Muscle of leg (tissue), 16 donors: ENCODE measurements at places on chromosomes 12 and 14. TPM values are rescaled to one million over a fixed set of nuclear protein-coding genes. Genes with fewer than 3 reads are reported as not detected.

Gene SSPN
- 111 TPM for polyA plus RNA-seq

Gene DTX3
- 32.4 TPM for polyA plus RNA-seq

Gene UNC79
- 0.32 TPM for polyA plus RNA-seq

Gene ANKRD9
- 9.1 TPM for polyA plus RNA-seq

Gene MMP14
- polyA plus RNA-seq, result 271 TPM

Gene FIGNL2
- polyA plus RNA-seq, result 1.2 TPM

Gene FAM234B
- 5.6 TPM for polyA plus RNA-seq

Gene SLC10A1
- polyA plus RNA-seq, result not detected

Gene LGR5
- polyA plus RNA-seq, result 0.99 TPM

Gene KRT78
- polyA plus RNA-seq, result 0.79 TPM

DNA sequence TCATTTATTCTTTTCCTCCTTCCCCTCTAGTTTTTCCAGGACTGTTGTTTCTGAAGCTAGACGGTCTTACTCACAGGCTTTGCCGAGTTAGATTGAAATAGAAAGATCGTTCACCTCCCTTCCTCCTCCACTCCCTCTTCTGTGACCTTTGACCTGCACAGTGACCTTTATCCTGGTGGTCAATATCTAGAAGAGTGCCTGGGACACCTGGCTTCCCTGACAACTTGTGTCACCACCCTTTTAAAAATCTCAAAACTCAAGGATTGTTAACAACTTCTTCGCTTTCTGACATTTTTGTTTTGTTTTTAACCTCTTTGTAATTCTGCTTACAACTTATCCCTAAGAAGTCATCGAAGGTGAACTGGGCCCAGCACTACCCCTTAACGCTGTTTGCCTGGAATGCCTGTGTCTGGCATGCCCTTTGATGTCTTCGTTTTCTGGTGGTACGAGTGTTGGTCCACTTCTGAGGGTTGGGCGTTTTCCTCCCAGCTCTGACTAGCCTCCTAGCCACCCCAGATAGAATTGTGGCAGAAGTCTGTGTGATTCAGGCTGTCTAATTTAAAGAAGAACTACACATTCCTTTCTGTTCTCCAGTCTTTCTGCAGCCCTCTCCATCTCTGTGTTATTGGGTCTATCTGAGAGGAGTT is 2.8 kb upstream of the KRT75 start:
- no peak for DNase-seq

DNA sequence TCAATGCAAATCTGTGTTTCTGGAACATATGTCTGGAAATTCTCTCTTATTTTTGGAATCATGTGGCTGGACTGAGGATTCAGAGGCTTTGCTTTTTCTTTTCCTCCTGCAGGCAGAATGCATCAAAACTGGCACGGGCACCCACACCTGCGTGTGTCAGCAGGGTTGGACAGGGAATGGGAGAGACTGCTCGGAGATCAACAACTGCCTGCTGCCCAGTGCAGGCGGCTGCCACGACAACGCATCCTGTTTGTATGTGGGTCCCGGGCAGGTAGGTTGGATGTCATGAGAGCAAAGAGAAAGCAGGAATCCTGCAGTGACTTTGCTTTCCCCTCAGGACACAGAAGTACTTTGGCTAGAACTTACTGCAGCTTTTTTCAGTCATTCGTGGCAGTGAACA is 90.3 kb downstream of the STAB2 start:
- no peak for DNase-seq

DNA sequence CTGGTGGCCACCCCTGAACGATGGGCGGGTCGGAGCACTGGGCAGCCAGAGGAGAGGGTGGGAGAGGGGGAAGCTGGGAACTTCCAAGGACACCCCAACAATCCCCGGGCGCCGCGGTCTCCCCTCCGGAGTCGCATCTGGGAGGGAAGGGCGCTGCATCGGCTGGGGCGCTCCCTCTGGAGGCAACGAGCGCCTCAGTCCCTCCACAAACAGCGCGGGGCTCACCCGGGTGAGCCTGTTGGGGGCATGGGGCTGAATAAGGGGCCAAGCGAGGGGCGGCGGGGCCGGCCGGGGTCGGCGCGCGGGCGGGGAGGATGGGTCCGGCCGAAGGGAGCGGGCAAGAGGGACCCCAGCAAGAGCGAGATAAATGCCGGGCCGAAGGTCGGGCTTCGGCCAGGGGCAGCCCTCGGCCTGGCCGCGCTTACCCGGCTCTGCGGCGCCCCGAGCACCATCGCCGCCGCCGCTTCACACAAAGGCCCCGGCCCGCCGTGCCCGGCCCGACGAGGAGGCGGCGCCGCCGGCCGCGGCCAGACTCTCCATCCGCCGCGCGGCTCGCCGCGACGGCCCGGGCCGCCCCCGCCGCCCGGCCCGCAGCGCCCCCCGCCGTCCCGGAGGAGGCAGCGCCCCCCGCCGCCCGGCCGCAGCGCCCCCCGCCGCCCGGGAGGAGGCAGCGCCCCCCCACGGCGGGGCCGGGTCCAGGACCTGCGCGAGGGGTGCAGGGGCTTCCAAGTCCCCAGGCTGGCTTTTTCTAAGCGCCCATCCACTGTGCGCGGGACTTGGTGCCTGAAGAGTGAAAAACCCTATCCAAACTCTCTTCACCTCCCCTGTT is at the start of gene ZBTB39:
Gene ZBTB39 (minus strand): TSS at position 567 of the 829 bp plus-strand sequence. CDS start 1,629 bp downstream, outside the sequence.
- DNase-seq, result peak; percentile 79

- DNase-seq, result peak; percentile 84
These were observed at the start of gene ACRBP for GRCh38 chr12:6647083-6647604. Gene ACRBP, minus strand, starts transcription at chr12:6647432. Its CDS starts 66 bp downstream, at chr12:6647366.

GRCh38 chr14:24178399-24179178 is 6.7 kb downstream of the REC8 start:
- no peak for DNase-seq

GRCh38 chr12:117148642-117149041 is 41.6 kb downstream of the FBXO21 start:
- no peak for DNase-seq

DNA sequence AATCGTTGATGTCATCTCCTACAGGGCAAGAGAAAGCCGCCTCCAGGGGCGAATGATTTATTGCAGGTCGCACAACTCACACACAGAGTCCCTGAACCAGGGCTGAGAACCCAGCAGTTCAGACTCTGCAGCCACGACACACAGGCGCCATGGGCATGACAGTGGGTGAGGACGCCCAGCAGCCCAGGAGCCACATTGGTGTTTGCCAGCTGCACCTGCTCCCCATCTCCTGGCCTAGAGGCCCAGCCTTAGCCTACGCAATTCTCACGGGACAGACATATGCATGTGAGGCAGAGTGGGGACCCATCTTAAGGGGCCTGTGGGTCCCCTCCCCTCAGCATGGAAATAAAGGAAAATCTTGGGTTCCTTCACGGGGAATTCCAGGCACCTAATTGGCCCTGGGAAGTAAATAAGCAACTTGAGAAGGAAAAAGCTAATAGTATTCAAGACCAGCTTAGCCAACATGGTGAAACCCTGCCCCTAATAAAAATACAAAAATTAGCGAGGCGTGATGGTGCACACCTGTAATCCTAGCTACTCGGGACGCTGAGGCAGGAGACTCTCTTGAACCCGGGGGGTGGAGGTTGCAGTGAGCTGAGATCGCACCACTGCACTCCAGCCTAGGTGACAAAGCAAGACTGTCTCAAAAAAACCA is 69.3 kb downstream of the RIMBP2 start:
- no peak for DNase-seq

DNA sequence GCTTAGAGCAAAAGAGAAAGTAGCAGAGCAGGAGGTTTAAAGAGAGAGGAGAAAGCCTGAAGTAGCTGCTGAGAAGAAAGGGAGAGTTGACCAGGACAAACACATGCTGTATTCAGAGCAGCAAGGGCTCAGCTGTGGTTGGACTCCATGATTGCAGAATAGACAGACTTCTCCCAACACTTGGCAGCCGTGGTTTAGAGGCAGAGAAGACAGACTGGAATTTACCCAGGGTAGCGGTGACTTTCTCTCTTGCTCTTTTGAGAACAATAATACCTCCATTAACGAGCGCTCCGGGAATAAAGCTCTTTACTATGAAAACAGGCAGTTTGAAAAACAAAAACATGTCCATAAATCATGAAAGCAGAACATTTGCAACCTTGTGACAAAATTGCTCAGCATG is 21.4 kb upstream of the IGF1 start:
- DNase-seq, result peak; percentile 37

- no peak for DNase-seq
These were observed 6.5 kb downstream of the RNASE7 start for GRCh38 chr14:21048638-21049037.

- DNase-seq, result no peak
These were observed 674.3 kb upstream of the MDGA2 start for GRCh38 chr14:48349689-48350088.

DNA sequence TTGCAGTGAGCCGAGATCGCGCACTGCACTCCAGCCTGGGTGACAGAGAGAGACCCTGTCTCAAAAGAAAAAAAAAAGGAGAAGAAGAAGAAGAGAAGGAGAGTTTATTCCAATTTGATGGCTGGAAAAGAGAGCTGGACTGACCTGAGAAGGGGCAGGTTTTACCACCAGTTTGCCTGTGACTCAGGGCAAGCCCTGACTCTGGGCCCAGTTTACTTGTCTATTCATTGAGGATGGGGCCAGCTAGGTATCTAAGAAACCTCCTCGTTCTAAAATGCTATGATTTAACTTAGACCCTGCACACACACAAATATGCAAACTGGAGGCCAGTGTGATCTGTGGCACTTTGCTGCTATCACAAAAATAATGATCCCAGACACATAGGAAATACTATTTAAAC is 155.0 kb downstream of the FOXN3 start:
- no peak for DNase-seq

DNA sequence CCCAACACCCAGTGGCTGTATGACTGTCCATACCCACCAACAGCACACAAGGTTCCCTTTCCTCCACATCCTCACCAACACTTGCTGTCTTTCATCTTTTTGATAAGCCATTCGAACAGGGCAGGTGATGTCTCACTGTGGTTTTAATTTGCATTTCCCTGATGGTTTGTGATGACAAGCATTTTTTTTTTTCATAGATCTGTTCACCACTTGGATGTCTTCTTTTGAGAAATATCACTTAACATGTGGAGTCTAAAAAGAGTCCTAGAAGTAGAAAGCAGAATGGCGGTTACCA is 198.1 kb upstream of the DIO3 start:
- no peak for DNase-seq

- DNase-seq, result no peak
These were observed 7.9 kb downstream of the PPFIBP1 start for GRCh38 chr12:27531896-27532295.

DNA sequence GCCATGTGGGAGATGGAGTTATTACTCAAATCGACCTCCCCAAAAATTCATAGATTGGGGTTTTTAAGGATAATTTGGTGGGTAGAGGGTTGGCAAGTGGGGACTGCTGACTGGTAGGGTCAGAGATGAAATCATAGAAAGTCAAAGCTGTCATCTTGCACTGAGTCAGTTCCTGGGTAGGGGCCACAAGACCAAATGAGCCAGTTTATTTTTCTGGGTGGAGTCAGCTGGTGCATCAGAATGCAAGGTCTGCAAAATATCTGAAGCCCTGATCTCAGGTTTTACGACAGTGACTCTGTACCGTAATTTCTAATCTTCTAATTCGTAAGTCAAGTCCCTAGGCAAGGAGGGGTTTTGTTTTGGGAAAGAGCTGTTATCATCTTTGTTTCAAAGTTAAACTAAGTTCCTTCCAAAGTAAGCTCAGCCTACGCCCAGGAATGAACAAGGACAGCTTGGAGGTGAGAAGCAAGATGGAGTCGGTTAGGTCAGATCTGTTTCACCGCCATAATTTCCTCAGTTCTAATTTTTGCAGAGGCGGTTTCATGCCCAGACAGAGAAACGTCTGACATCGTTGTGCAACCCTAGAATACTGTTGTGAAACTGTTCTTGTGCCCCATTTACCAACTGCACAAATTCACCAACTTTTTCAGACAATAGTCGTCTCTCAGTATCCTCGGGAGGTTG is 104.5 kb upstream of the SFSWAP start:
- DNase-seq, result no peak

DNA sequence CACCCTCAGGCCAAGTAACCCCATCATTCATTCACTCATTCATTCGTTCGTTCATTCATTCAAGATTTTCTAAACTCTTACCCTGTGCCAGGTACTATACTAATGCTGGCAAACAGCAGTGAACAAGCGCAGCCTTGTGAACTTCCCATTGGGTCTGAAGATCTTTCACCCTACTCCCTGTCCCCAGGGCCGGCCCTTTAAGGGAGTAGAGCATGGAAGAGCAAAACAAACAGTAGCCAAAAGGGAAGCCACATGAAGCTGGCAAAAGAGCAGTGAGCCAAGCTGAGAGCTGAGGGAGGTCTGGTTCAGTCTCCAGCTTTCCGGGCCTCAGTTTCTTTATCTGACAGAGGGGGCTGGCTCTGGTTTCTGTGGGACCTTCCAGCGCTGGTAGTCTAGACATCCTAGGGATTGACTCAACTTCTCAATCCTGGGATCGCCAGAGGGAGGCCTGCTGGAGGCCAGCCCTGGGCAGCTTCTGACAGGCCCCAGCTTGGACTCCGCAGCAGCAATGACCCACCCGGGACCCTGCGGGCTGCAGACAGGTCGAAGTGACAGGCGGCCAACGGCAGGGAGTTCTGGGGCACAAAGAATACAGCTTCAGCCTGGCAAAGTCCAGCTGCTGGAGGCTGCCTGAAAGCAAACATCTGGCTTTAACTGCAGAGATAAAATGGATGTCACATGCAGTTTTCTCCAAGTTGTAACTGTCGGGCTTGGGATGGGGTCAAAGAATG is 27.1 kb downstream of the ACTN1 start:
- DNase-seq, result no peak

- DNase-seq, result no peak
These were observed 59.7 kb upstream of the KCNH3 start for GRCh38 chr12:49478949-49479664.

GRCh38 chr12:65522956-65523860 is 244.7 kb downstream of the MSRB3 start:
- DNase-seq, result no peak

- DNase-seq, result peak; percentile 52
These were observed 24.8 kb downstream of the ATF7 start for GRCh38 chr12:53601296-53601847.

DNA sequence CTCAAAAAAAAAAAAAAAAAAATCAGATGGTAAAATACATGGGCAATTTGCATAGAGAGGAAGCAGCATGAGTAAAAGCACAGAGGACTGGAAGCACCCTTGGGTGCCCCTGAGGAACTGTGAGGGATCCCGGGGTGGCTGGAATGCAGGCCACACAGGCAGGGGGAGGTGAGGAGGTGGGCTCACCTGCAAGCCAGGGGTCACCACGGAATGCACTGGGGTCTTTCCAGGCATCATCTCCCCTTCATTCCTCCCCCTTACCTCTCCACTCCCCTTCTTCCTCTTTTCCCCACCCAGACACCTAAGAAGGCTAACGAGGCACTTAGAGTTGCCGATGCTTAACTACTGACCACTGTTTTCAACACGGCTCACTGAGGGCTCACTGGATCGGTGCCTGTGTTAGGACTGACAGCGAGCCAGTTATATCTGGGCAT is 14.4 kb upstream of the HIP1R start:
- no peak for DNase-seq

GRCh38 chr12:109582636-109583035 is 9.0 kb downstream of the MVK start:
- DNase-seq, result no peak
